Stimulated activated CD8-positive, alpha-beta memory T cell treated with anti-CD3 and anti-CD28 coated beads, Interleukin-4, amount 100 ng/mL, for 1 hour (primary cell): ENCODE measurements at places on chromosomes 7 and 10.

- no peak for DNase-seq
Measured at GRCh38 chr7:116661865-116662264, 10.1 kb upstream of the MET start.

DNA sequence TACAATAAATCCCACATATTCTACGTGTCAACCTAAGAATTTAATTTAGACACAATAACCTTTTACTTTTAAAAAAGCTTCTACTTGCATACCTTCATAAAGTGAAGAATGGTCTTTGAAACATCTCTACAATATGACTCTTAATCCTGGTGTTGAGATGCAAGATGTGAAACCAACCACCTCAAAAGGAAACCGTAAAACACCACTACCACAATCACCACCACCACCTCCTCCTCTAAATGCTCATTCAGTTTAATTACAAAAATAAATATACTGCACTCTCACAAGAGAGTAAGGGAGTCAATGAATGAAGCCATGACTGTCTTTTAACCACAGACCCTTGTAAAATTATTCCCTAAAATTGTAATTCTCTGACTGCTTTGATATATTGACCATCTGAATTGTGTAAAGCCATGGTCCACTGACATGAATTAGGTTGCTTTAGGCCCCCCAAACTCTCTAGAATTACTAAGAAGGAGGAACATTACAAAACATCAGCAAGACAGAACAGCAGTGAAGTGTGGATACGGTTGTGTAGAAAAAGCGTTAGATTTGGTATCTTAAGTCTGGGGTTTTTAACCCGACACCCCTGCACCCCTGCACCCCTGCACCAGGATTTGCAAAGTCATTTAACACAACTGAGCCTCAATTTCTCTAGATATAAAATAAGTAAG, 171.4 kb downstream of the SFMBT2 start:
- no peak for DNase-seq

GRCh38 chr10:124688386-124688785, 55.8 kb downstream of the FAM53B start:
- no peak for DNase-seq

DNA sequence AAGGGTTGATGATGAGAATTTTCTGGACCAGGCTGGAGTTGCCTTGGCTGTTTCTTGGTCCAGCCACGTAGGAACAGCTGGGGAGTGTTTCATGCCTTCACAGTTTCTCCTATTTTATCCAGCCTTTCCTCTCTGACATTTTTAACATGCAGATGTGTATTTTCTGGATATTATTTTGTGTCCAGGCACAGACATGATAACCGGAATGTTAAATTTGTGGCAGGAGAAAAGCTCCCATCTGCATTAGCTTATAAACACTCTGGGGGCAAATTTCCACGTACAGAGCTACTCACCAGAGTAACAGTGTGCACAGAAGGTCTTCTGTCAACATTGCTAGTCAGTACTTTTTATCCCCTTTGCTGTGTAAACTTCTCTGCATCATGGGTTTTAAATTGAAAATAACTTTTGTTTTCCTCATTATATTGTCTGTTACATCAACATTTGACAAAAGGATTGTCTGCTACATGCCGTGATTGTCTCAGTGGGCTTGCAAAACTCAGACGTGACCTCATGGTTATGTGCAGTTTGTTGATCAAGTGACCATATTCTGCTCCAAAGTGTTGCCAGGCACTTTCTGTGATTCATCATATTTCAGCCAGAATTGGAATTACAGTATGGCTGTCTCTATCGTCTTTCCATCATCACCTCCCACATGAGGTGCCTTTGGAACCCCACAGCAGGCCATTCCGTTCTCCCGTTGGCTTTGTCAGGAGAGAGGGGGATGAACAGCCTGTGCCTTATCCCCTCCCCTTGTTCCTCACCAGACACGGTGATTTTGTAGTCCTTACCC, 41.4 kb downstream of the INSYN2A start:
- DNase-seq: no peak

- no peak for DNase-seq
Measured at GRCh38 chr7:130160455-130160854, 44.8 kb downstream of the TMEM209 start.

GRCh38 chr10:86191166-86191565, 175.4 kb downstream of the GRID1 start:
- DNase-seq: no peak

- DNase-seq: peak; percentile 78
Measured at GRCh38 chr10:38010119-38010903, at the start of gene ZNF33A. Gene ZNF33A (plus strand): TSS chr10:38010675. CDS start chr10:38012342, 1,667 bp downstream.

- DNase-seq: no peak
Measured at GRCh38 chr10:113340282-113340681, 212.6 kb upstream of the HABP2 start.

- DNase-seq: no peak
Measured at GRCh38 chr10:71921324-71922027, 42.7 kb upstream of the CHST3 start.

- no peak for DNase-seq
Measured at GRCh38 chr7:43768887-43769272, 10.4 kb downstream of the BLVRA start.

DNA sequence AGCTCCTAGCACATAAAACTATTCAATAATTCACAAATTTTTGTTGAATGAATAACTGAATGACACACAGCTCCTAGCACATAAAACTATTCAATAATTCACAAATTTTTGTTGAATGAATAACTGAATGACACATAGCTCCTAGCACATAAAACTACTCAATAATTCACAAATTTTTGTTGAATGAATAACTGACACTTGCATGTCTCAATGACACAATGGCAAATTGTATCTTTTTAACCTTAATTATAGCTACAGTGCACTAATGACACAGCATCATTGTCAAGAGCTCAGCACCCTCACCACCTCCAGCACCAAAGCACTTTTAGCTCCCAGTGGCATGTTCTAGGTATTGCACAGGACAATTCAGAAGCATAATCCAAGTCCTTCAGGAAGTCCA, 131.6 kb downstream of the PDE1C start:
- DNase-seq: no peak

DNA sequence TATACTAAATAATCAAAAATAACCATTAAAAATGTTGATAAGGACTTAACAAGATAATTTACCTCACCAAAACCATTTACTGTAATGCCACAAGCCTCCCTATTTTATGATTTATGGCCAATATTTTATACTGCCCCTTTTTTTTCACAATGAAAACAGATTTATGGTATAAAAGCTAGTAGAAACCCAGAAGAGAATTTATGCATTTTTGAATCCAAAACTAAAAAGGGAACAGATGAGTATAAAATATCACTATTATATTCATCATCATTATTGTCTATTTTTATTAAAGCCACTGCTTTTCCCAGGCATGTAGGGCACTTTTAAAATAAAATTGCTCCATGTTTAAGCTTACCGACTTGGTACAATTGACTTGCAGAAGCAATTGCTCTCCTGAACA, 425.0 kb downstream of the PHTF2 start:
- DNase-seq: no peak

DNA sequence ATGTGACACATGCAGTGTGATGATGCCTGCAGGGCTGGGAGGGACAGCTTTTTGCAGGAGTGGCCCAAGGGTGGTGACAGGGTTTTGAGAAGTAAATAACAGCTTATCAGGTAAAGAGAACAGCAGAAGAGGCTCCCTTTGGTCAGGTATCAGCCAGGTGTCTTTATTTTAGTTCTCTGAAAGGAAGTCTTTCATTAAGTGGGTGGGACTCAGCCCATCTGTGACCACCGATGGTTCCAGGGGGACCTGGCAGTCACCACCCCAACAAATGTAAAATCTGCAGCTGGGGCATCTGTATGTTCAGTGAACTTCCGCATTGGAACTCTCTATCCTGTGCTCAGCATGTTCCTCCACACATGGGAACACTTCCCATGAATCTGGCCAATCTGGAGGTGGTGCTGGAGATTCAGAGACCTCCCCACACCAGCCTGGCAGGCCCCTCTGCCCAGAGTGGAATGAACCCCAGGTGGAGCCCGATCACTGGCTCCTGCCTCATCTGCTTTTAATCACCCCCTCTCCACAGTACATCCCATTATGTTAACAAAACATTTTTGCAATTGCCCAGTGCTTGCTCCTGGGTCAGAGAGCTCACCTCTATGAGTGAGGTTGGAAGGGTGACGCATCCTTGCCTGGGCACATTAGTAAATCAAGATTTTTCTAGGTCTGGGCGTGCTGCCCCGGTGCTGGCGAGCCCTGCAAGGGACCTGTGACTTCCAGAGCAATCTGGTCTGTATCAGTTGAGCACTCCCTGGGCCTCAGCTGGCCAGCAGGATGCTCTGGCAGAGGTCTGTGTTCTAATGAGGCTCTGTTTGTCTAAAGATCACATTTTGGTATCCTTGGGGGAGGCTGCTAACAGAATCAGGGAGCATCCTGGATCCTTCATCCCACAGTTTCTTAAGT, 140.4 kb upstream of the GDF10 start:
- no peak for DNase-seq

DNA sequence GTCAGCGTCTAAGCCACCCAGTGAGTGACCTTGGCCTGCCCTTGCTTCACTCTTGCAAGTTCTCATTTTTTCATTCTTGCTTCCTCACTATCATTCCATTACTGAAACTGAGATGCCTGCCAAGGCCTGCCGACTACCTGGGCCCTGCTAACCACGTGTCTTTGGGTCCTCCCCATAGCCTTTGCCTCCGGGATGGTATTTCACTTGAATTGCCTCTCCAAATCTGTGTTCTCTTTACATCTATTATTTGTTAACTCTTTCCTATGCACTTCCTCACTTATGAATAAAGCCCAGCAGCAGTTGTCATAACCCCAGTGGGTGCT, 234.6 kb downstream of the SNX10 start:
- DNase-seq: no peak

DNA sequence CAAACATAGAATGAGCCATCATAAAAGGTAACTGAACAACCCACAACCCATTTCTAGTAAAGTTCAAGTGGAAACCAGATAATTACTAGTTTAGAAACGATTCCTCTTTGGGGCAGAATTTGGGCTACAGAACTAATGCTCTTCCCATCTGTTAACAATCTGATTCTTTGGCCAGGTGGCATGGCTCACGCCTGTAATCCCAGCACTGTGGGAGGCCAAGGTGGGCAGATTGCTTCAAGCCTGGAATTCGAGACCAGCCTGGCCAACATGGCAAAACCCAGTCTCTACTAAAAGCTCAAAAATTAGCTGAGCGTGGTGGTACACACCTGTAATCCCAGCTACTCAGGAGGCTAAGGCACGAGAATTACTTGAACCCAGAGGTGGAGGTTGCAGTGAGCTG, 18.5 kb downstream of the CYP51A1 start:
- DNase-seq: no peak
